ENCODE measurements at places on chromosomes 3 and 15.

DNA sequence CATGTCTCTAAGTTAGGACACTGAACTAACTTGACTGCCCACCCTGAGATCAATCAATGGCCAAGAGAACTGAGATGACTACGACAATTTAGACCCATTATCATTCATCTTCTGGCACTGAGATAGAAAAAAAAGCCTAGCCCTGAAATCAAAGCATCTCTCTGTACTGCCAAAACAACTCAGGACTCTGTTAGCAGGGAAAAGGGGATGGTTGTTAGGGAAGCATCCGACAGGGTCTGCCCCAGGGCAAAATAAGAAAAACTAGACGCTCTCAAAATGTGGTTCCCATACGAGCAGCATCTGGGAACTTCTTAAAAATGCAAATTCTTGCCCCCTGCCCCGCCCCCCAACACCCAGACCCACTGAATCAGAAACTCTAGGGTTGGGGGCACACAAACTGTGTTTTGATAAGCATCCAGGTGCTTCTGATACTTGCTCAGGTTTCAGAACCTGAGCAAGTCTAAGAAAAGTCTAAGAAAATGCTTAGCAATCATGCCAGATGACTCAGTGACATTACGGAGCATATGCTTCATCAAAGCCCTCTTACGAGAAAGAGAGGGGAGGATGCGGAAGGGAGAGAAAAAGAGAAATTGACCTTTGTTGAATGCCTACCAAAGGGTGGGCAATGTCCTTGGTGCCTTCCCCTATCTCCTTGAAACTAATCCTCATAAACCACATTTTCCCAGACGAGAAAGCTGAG, 172.8 kb upstream of the HES1 start:
- no peak for DNase-seq

DNA sequence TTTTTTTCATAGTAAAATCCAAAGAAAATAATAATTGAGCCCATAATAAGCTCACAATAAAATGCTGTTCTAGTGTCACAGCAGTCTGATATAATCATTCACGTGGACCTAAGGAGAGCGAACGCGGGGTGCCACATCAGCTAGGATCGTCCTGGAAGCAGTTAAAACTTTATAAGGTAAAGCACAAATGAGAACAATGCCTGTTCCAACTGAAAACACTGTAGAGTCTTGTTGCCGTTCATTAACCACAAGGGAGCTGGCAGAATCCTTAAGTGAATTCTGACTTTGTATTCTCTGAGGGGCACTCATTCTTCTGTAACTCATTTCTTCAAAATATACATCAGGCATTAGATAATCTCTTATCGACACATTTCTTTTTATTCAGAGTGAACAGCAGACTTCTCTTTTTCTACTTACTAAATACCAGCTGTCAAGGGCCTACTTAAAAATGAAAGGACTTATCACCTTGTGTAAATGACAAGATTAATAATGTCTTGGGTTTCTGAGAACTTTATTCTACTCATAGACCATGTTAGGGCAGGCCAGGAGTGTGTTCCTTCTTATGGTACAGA, 524.6 kb downstream of the MECOM start:
- no peak for DNase-seq

GRCh38 chr15:51737522-51738305, at the start of gene LYSMD2:
Gene LYSMD2 (minus strand): TSS chr15:51737655. CDS start chr15:51737622, 33 bp downstream.
- DNase-seq, result peak; percentile 86

DNA sequence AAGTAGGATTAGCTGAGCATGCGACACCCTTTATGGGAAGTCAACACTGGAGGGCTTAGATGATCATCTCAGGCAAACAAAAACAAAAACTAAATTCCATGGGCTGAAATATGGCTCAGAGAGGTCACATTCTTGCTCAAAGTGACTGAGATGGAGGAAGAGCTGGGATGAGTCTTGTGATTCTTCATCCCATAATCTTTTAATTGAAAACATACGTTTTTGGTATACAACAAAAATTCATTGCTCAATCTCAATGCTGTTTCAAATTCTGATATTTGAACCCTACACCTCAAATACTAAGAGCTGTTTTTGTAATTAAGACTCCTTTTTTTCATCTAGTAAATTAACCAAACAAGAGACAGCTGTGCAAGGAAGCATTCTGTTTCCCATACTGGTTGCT, 257.0 kb downstream of the NR1D2 start:
- DNase-seq, result no peak

GRCh38 chr15:51386029-51386428, 44.6 kb downstream of the GLDN start:
- no peak for DNase-seq

GRCh38 chr3:33047842-33048834, 48.8 kb downstream of the GLB1 start:
- DNase-seq, result no peak

- no peak for DNase-seq
Measured at GRCh38 chr15:35852818-35853624, 307.1 kb upstream of the DPH6 start.

- DNase-seq, result no peak
Measured at GRCh38 chr3:149920119-149920518, 50.6 kb downstream of the PFN2 start.

DNA sequence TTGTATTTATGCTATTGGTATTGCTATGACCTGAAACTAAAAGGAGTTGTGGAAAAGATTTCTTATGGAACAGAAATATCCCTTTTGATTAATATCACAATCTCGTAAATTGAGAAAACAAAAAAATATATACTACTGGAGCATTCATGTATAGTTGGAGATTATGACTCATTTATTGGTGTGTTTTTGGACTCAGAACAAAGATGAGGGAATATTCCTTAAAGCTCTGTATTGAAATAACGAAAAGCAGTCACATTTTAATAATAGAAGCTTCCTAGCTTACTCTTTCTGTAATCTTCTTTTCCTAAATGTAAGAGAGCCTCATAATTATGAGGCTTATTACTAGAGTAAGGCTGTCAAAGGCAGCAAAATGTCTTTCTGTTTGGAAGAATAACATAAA, 14.3 kb downstream of the CTNNB1 start:
- no peak for DNase-seq

DNA sequence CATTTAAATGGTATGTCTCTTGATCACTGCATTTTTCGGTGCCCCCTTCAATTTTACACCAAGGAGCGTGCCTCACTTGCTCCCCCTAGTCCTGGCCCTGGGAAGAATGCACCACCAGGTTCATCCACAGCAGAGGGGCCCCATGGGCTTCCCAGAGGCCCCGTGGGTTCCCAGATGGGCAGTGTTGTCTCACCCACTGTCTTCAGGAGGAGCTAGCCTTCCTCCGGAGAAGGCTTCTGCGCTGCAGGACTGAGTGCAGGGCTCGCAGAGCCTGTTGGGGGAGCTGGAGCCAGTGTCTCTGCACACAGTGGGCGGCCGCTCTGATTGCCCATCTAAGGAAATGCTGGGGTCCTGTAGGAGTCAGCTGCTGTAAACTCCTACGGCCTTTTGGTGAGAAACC, 45.9 kb downstream of the POLR2M start:
- DNase-seq, result peak; percentile 63

DNA sequence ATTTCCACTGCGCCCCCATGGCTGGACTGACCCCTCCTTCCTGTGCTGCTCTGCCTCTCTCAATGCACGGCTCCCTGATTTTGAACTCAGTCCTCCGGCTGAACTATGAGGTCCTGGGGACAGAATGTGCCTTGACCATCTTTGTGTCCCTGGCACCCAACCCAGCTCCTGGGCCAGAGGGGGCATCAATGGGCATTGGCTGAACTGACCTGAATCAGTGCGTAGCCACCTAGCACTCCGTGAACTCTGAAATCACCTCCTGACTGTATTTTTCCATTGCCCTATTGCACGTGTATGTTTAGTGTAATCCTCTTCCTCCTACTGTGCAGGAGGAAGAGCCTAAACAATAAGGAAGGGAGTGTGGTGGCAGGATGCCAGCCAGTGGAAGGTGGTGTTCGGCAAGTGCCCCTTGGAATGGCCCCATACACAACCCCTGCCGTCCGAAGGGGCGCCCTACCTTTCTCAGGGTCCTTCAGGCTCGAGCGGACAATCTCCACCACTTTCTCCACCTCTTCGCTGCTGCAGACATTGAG, 33.5 kb downstream of the BDH1 start:
- no peak for DNase-seq

- no peak for DNase-seq
Measured at GRCh38 chr15:80791004-80791403, 11.8 kb downstream of the CEMIP start.

DNA sequence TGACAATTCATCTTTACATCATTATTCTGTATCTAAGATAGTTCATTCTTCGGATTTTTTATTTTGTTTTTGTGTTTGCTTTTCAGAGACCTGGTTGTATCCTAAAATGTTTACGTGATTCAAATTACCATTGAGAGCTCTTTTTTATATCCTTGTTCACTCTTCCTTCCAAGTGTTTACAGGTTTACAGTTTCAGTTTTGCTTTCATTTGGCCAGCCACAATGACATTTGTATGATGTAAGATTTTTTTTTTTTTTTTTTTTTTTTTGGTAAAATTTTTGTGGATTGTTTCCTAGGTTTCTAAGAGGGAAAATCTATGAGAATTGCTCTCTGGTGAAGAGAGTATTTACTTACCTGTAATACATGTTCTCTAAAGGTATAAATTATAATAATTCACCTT, 55.0 kb downstream of the SETD5 start:
- no peak for DNase-seq

- no peak for DNase-seq
Measured at GRCh38 chr3:176820764-176821163, 376.5 kb downstream of the TBL1XR1 start.

Measured in femur (tissue), 1 donor.